ENCODE measurements at places on chromosomes 12 and 14. TPM values are rescaled to one million over a fixed set of nuclear protein-coding genes. Genes with fewer than 3 reads are reported as not detected.

DNA sequence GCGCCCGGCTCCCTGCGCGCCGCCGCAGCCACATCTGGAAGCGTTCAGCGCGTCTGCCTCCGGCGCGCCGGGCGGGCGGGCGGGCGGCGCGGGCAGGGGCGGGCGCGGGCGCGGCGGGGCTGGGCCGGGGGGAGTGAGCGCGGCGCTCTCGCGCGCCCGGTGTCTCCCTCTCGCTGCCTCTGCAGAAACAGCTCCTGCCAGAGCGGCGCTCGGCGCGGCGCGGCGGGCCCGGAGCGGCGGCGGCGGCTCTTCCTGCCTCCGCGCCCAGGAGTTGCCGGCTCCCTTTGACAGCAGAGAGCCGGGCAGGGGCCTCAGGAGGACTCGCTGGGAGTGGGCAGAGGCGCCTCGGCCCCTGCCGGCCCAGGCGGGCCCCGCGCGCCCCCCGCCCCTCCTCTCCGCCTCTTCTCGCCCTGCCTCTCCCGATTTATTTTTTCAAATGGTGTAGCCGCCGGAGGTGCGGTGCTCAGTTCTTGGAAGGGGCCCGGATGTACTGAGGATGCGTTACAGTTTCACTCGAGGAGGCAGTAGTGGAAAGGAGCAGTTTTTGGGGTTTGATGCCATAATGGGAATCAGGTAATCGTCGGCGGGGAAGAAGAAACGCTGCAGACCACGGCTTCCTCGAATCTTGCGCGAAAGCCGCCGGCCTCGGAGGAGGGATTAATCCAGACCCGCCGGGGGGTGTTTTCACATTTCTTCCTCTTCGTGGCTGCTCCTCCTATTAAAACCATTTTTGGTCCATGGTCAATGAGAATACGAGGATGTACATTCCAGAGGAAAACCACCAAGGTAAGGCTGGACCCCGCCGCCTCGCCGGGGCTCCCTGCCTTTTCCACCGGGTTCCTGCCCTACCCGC lies at the start of gene CACNA1C:
Gene CACNA1C, plus strand, starts transcription at position 162 of the 853 bp plus-strand sequence. Its CDS starts 576 bp downstream, at position 738.
- DNase-seq: peak; percentile 61

- no peak for DNase-seq
Observed at GRCh38 chr12:132160016-132160415, 15.8 kb downstream of the NOC4L start.

The RHEBL1 gene
- 0.30 TPM for total RNA-seq

- no peak for DNase-seq
Observed at GRCh38 chr12:15334225-15334624, 11.9 kb downstream of the PTPRO start.

Measured in heart right ventricle (tissue), 16 donors.